ENCODE measurements at places on chromosomes 13 and 19.

DNA sequence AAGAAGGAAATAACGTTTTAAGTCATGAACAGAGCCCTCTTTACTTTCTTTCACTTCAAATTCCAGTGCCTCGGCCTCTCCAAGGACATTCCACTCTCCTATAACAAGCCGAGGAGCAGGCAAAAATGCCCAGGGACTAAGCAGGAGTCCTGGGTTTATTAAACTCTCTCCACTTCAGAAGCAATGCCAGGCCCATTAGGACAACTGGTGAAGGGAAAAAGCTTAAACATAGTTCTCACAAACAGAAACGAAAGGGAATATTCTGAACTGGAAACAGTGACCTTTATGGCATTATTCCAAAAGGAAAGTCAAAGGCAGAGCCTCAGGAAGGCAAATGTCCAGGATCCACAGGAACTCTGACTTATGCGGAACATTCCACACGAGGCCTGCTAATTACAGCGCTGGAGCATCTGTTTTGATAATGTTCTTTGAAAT, 30.9 kb upstream of the MED4 start:
- DNase-seq, result no peak

GRCh38 chr19:49387936-49388372, at the start of gene KASH5:
Gene KASH5, plus strand, starts transcription at chr19:49388249. Its CDS starts 2,635 bp downstream, at chr19:49390884.
- peak; percentile 84 for DNase-seq

DNA sequence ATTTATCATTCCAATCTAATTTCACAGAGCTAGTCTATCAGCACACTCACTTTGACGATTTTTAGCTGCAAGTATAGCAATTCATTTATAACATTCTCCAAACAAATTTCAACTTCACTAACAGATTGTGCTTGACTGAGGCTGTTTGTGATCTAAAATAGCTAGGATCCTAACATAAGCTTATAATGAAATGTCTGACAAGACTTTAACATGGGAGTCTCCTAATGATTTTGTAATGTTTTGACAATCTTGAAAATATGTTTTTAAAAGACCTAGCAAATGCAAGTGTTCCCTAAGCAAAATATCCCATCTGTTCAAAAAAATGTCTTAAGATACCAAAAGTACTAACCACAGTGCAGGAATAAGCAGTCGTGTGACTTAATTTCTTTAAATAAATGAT, 889.5 kb upstream of the SPRY2 start:
- DNase-seq, result no peak

GRCh38 chr19:46715975-46716671, 791 bp downstream of the PRKD2 start:
- peak; percentile 41 for DNase-seq

DNA sequence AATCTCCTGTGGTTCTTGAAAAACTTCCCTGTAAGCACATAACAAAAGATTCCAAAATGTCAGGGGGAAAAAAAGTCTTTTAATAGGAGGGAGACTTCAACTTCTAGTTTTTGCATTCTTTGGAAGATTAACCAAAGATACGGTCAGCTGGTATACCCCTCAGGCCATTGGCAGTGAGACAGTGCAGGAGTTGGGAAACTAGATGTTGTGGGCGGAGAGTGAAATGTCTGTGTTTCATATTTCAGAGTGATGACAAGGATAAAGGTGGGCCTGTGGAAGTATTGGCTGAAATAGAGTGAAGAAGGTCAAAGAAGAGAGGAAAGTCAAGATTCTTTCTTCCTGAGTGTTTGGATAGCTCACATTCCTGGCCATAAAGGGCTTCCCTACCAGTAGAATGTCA, 40.8 kb downstream of the CYP2B6 start:
- DNase-seq, result no peak

DNA sequence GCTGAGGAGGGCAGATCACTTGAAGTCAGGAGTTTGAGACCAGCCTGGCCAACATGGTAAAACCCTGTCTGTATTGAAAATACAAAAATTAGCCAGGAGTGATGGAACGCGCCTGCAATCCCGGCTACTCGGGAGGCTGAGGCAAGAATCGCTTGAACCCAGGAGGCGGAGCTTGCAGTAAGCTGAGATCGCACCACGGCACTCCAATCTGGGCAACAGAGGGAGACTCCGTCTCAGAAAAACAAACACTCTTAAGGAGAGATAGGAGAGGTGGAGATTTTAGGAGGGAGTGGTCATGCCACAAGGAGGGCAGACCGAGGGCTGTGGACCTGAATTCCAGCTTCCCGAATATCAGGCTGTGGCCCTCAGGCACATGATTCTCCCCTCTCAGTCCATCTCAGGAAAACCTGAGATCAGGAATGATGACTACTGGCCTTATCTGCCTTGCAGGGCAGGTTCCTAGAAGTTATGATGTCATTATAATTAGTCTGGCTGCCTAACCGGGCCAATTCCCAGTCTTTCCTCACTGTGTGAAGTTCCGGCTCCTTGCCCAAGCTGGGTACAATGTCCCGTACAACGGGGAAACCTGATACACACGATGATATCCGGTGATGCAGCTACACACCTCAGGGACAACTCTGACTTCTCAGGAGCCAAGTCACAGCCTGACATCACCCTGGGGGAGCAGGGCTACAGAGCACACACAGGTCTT, 2.5 kb downstream of the SLC35E1 start:
- no peak for DNase-seq

DNA sequence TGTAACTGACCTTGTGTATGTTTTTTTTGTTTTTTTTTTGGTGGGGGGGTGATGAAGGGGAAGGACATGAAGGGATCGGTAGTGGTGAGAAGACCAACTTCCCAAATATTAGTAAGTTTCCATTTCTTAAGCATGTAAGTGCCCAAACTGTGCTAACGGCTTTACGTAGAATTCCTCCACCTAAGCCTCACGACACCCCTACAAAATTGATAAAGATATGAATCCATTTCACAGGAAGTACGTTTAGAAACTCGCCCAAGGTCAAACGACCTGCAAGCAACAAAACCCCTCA, 649 bp downstream of the UQCRFS1 start:
- DNase-seq, result no peak

DNA sequence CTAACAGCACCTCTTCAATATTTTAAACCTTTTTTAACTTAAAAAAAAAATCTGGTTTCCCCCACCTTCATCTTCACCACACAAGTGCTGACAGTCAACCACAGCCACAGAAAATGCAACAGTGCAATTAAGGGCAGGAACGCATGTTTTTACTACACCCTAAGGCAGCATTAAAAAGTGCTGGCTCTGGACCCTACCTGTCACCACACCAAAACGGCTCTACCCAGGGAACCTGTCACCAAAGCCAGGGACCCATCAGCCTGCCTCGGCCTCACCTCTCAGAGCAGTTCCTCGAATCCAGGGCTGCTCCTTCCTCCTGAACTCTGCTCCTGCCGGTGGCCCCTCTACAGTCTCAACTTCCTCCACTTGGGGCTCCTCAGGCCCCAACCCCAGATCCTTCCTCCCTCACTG, 22.5 kb upstream of the SLC35E1 start:
- DNase-seq, result no peak

DNA sequence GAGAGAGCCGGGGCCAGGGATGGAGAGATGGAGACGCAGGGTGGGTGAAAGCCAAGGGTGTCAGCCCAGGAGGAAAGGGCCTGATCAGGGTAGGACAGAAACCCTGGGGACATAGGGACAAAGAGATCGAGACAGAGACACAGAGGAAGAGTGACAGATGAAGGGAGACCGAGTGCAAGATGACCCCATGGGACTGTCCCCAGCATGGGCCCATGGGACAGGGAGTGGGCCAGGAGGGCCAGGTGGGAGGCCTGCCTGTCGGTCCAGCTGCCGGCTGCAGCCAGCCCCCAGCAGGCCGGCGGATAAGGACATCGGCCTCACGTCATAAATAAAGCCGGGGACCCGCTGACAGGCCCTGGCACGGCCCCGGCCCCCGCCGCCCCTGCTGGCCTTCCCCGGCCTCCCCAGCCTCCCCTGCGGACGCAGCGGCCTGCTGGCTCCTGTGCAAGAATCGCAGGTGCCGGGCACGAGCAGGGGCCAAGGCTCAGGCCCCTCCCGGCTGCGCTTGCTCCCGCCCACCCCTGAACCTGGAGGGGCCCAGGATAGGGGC, 6.3 kb downstream of the REX1BD start:
- no peak for DNase-seq

DNA sequence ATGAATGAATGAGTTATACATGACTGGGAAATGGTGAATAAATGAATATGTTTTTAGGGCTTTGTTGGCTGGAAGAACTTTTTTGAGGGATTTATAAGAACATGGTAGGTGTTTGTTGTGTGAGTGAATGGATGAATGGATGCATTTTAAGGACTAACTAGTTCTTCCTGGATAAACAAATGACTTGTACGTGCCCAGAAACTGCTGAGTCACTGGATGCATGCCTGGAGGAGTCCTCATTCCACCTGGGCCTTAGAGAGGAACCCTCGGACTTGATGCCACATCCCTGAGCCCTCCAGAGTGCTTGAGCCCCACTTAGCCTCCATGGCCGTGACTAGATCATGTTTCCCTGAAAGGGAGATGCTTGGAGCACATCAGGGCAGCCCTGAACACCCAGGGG, 153.4 kb downstream of the DPF1 start:
- DNase-seq, result no peak

- DNase-seq, result no peak
Measured at GRCh38 chr13:71576571-71576970, 290.4 kb downstream of the DACH1 start.

GRCh38 chr19:46537136-46538097, 41.8 kb upstream of the PNMA8B start:
- DNase-seq, result peak; percentile 64

DNA sequence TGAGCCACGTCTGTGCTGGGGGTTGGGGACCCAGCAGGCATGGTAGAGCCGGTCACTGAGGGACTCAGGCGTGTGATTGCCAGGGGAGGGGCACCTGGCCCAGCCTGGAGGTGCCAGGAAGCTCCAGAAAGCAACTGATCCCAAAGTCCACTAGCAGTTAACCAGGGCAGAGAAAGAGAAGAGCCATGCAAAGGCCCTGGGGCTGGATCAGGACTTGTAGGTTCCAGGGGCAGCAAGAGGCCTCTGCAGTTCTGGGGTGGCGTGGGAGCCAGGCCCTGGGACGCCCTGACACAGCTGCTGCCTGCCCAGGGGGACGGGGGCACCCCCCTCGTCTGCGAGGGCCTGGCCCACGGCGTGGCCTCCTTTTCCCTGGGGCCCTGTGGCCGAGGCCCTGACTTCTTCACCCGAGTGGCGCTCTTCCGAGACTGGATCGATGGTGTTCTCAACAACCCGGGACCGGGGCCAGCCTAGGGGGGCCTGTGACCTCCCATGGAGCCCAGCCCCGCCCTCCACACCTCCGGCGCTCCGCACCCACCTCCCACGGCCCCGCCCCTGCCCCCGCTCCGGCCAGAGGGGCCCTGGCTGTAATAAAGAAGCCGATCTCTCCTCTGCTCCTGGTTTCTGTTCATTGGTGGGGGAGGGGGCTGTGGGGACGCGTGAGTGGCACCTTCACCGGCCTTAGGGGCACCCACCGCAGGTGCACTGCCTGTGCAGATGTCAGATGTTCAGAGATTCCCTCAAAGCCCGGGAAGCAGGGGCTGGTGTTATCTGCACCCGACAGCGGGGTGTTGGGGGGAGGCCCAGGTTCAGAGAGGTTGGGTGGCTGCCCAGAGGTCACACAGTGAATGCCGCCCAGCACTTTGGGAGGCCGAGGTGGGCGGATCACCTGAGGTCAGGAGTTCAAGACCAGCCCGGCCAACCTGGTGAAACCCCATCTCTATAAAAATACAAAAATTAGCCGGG, 4.1 kb downstream of the AZU1 start:
- DNase-seq, result no peak

- no peak for DNase-seq
Measured at GRCh38 chr19:56917529-56917928, 77.0 kb upstream of the PEG3 start.

- no peak for DNase-seq
Measured at GRCh38 chr13:97120976-97121375, 101.2 kb upstream of the MBNL2 start.

- peak; percentile 16 for DNase-seq
Measured at GRCh38 chr13:32036757-32037156, 5.2 kb downstream of the FRY start.

DNA sequence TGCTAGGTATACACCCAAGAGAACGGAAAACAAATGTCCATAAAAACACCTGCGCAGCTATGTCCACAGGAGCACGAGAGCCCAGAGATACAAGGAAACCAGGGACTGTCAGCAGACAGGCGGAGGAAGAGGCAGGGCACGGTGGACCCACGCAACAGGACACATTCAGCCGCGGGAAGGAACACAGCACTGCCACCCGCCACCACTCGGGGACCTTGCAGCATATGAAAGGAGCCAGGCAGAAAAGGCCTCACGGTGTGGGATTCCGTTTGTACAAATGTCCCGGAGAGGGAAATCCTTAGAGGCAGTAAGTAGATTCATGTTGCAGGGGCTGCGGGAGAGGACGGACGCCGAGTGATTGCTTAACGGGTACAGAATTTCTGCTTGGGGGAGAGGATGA, 7.8 kb downstream of the HSPBP1 start:
- no peak for DNase-seq

- DNase-seq, result no peak
Measured at GRCh38 chr13:91544723-91545122, 146.3 kb downstream of the GPC5 start.

GRCh38 chr19:31330237-31330636, 19.0 kb downstream of the TSHZ3 start:
- DNase-seq, result no peak

- DNase-seq, result no peak
Measured at GRCh38 chr13:43543331-43543730, 243.4 kb downstream of the ENOX1 start.

GRCh38 chr19:31114585-31114984, 234.7 kb downstream of the TSHZ3 start:
- no peak for DNase-seq
